Right lobe of liver (tissue), 6 donors: ENCODE measurements at places on chromosomes 16 and 17.

DNA sequence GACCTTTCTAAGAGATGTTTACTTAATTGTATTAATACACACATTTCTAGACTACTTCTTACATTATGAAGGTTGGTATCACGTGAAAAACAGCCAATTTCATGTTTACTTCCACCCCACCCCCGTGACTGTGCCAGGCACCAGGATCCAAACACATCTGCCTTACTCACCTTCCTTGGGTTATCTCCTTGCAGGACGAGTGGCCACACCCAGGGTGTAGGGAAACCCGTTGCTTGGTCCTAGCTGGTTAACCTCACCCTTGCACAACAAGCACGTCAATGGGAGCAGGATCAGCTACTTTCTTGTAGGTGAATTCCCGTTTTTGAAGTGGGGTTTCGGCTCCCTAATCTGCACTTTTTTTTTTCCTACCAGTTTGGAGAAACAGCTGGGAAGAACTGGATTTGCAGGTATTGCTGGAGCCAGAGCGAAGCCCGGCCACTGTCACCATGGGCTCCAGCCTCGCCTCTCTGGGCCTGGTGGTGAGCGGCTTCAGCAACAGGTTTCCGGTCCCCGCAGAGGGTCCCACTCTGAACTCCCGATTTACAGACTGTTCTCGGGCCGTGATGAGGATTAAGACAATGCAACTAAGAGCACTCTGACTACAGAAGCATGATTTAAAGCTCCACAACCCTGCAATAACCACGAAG lies 2.1 kb upstream of the UBB start:
- DNase-seq, result peak; percentile 48

- no peak for DNase-seq
Measured at GRCh38 chr17:32297860-32298259, 32.2 kb downstream of the RHBDL3 start.

DNA sequence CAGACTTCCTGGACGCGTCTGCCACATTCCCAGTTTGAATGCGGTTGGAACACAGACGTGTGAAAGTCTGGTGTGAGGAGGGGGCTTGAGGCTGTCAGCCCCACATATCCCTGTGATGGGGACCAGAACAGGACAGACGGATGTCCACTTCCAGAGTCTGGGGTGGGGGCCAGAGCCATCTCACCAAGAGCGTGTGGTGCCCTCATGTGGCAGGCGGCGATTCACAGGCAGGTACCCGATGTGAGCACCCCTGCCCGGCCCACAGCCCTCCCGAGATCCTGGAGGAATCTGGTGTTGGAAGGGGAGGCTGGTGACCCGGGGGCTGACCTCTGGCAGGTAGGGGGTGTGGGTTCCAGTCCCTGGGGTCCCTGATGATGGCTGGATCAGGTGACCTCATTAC lies 51.5 kb downstream of the ENGASE start:
- no peak for DNase-seq

DNA sequence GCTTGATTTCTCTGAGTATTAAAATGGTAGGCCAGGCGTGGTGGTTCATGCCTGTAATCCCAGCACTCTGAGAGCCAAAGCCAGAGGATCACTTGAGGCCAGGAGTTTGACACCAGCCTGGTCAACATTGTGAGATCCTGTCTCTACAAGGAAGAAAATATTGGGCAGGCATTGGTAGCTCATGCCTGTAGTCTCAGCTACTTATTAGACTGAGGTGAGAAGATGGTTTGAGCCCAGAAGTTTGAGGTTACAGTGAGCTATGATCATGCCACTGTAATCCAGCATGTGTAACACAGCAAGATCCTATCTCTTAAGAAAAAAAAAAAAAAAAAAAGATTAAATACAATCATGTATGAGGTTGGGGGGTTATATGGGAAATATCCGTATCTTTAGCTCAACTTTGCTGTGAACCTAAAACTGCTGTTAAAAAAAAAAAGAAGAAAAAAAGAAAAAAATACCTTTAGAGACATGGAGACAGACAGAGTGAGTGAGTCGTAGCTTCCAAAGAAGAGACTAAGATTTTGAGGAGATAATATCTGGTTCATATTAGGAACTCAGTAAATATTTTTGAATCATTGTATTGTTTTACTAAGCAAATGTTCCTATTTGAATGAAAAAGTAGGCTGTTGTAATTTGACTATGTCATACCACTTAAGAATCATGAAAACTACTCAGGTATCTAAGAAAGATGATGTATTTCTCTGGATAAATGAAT lies 325.7 kb upstream of the TBX2 start:
- DNase-seq, result no peak

GRCh38 chr17:82896071-82897000 lies 56.5 kb upstream of the ZNF750 start:
- DNase-seq, result peak; percentile 13

- DNase-seq, result no peak
Measured at GRCh38 chr16:17019366-17019765, 451.4 kb downstream of the XYLT1 start.

GRCh38 chr16:71430744-71431143 lies 11.1 kb downstream of the TLE7 start:
- DNase-seq, result no peak

DNA sequence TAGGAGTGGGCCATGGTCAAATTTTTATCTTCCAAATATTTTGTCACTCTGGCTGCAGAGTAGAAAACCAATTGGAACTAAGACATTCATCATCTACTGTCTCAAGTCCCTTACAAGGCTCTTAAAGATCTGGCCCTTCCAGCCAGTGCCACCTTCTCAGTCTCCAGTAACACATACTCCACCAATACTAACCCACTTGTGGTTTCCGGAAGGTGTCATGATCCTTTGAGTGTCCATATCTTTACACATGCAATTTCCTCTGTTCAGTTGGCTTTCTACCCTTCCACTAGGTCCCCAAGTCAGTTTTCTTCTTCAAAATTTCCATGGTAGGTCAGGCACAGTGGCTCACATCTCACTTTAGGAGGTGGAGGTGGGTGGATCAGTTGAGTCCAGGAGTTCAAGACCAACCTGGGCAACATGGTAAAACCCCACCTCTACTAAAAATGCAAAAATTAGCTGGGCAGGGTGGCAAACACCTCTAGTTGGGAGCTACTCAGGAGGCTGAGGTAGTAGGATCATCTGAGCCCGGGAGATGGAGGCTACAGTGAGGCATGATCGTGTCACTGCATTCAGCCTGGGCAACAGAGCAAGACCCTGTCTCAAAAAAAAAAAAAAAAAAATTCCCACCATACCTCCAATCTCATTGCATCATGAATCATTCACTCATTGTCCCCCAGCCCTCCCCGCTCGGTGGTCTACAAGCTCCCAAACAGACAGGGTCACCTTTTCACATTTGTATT lies 6.0 kb upstream of the GRB2 start:
- DNase-seq, result peak; percentile 28

GRCh38 chr16:71369494-71369893 lies 11.0 kb downstream of the CALB2 start:
- no peak for DNase-seq

GRCh38 chr16:81967358-81967757 lies 43.9 kb downstream of the SDR42E1 start:
- DNase-seq, result no peak

DNA sequence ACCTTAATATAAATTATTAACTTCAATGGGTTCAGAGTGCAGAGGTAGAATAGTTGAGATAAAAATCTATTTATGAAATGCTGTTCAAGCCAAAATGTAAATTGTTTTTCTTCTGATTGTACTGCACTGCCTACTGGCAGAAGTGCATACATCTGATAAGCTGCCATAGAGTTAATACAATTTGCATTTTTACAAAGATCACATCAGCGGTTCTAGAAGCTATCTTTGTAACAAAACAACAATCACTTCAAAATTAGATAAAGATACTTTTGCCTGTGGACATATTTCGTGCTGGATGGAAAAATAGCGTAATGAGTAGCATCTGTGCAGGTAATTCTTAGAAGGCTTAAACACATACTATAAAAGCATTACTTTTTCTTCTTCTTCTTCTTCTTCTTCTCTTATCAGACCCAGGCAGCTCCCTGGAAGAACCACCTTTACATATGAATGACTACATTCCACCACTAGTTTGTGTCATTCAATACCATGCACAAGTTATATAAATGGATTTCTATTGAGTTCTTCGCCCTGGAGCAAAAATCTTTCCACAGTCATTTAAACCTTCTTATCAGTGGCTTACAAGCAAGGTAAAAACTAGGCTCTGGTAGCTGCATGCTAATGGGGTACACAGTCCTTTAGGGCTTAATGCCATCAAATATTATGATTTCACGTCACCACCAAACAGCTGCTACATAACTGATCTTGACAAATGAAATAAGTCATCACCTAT lies 47.0 kb downstream of the SYNRG start:
- DNase-seq, result no peak

GRCh38 chr17:74230896-74231295 lies 17.5 kb downstream of the TTYH2 start:
- DNase-seq, result no peak

DNA sequence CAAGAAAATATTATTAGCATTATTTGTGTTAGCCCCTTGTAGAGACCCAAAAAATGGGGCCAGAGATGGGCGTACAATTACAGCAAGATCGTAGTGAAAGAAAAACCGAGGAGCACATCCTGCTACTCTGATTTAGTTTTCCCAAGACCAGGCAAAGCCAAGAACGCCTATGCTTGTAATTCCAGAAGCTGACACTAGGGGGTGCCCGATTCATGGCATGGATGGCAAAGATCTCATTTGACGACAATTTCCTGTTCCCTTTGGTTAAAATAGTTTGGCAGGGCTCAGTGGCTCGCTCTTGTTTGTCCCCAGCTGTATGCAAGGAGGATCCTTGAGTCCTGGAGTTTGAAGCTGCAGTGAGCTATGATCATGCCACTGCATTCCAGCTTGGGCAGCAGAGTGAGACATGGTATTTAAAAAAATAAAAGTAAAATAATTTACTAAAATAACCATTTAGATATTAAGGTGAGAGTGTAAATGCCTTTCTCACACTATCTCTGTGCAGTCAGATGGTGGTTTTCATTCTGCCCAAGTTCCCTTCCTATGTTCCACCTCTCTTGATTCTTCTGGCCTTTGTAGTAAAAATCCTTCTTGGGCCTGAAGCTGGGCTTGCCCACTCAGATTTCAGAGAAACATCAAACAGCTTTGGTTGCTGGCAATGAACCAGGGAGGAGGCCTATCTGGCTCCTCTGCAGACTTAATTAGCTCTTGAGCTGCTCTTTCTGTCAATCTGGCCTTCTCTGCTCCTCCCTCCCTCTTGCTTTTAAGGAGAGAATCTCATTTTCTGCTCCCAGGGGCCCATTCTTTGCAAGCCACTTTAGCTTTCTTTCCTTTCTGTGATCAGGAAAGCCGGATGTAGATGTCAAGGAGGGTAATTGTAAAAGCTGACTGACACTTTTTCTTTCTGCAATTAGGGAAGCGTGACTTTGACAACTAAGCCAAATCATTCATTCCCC lies 31.2 kb downstream of the TMEM238L start:
- no peak for DNase-seq

DNA sequence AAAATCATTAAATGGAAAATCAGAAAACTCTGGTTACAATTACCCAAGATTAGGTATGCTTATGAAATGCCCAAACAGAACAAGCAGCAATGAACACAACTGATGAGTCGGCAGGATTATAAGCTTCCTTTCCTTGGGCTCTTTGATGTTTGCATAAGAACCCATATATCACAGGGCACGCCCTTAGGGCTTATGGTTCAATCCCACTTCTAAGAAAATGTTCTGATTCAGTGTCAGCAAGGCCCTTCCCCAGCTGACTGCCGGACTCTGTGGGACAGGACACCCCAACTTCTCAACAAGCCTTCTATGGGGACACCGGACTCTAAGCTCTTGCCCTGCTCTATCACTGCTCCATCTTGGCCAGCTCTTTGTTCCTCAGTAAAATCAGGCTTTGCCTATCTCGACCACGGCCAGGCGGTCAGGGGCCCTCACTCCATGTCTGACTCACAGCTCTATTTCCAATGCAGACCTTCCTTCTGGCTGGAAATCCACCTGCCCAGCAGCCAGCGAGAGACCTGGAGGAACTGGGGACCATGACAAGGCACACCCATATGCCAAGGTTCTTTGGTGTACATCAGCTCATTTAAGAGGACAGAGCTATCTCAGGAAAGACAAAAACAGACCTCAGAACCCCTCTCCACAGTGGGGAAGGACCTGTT lies 26.8 kb downstream of the LITAFD start:
- DNase-seq, result no peak

- DNase-seq, result no peak
Measured at GRCh38 chr16:78437352-78437968, 338.0 kb downstream of the WWOX start.

DNA sequence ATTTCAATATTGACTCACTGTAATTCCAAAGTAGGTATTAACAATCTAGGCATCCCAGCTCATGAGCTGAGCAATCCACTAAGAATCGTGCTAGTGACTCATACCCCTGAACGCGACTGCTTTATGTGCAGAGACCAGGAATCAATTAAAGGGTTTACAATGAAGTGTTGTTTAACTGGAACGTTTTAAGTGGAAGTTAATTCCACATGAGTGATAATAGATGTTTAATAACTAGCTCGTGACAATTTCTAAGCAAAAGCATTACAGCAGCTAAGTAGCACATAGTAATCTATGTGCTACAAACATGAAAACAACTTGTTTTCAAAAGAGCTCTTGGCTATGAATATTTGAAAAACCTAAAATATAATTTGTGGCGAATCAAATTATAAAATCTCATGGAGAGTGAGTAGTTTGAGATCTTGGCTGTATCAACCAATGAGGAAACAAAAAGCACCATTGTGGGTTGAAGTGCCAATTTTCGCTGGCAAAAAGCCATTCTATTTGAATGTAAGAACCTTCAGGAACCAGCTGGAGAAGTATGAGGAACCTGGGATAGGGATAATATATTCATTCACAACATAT lies 9.4 kb downstream of the GJC1 start:
- DNase-seq, result no peak

- peak; percentile 43 for DNase-seq
Measured at GRCh38 chr16:88647178-88648070, 3.4 kb downstream of the CYBA start.

DNA sequence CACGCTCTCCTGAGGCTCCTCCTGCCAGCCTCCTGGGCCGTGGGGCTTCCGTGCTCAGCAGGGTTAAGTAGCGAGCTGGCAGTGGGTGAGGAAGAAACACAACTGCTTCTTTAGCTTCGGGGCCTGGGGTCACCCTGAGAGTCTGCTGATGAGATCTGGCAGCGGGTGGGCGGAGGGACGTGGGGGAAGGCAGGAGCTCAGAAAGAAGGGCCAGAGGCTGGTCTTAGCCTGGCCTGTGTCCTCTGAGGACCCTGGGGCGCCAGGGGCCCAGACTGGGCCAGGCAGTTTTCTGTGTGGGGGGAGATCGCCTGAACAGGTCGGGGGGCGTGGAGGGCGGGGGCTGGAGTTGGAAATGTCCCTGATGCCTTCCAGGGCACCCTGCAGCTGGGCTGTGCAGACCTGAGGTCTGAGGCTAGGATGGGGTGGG lies 97.8 kb upstream of the GSE1 start:
- DNase-seq, result no peak

DNA sequence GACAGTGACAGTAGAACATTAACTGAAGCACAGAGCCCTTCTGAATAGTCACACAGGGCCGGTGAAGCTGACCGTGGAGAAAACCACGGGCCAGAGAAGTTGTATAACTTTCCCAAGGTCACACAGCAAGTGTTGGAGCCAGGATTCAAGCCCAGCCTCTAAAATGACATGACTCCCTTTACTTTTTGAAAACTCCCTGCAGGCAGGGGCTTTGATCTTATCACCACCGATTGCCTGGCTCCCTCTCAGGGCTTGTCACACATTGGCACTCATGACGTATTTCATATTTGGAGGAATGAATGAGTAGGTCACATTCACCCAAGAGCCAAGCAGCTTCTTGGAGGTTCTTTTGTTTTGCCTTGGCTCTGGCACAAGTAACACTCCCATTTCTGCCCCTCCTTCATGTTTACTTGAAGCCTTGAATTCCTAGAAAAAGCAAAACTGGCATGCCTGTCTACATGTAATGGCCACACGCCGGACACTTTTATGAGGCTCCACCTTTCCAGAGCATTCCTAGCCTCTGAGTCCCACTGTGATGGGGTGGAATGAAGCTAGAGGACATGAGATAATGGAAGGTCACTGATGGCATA lies 13.3 kb upstream of the RBBP6 start:
- no peak for DNase-seq
